Effector CD8-positive, alpha-beta T cell (primary cell): ENCODE measurements at places on chromosomes 6 and 20.
A peak's percentile ranks its signal among the peaks of the same experiment; 100 is the strongest.

GRCh38 chr6:110853754-110854477, 20.7 kb upstream of the AMD1 start:
- no peak for DNase-seq

DNA sequence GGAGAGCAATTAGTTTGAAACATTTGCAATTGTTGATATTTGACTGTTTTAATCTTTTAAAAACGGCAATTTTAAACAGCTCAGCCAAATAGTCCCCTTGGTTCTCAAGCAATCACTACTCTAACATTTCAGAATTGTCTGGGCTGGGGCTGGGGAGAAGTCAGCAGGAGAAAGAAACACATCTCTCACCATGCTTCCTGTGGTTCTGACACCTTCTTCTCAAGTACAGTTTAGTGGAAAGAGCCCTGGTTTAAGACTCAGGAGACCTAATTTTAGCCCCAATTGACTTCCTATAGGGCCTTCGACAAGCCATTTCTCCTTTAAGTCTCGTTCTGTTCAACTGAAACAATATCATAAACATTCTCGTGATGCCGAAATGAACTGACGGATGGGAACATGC, 168.4 kb upstream of the CDYL start:
- no peak for DNase-seq

- DNase-seq: no peak
Measured at GRCh38 chr6:99660206-99660605, 53.6 kb downstream of the PRDM13 start.

GRCh38 chr6:34233867-34234266, 2.8 kb upstream of the HMGA1 start:
- DNase-seq: no peak

DNA sequence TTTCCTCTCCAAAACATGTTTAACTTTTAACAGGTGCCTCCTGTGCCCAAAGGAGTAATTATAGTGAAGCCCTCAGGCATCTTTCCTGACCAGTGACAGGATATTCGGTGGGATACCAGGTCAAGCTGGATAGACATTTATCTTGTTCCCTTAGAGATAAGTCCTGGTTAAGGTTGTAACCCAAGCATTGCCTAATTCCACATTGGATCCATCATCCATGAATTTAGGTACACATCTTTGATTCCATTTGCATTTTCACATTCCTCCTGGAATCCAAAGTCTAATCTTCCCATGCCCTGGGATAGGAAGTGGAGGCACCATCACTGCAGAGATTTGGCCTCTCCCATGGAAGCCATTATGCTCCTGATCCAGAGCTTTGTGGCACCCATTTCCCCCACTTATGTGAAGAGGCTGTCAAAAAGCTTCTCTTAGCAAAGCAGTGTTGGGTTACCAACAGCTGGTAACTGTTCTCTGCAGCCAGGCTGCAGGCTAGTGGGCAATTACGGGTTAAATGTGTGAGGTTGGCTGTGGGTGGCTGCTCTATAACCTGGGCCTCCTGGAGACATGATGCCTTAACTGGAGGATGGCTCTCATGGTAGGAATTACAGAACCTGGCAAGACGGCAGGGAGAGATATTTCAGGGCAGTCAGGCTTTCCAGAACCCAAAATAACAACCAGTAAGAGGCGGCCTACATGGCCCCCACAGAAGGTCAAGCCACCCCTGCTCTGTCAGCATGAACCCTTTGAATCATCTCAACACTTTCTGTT, 96.9 kb upstream of the VGLL2 start:
- no peak for DNase-seq

GRCh38 chr20:62364911-62365736, 2.0 kb downstream of the LAMA5 start:
- no peak for DNase-seq

DNA sequence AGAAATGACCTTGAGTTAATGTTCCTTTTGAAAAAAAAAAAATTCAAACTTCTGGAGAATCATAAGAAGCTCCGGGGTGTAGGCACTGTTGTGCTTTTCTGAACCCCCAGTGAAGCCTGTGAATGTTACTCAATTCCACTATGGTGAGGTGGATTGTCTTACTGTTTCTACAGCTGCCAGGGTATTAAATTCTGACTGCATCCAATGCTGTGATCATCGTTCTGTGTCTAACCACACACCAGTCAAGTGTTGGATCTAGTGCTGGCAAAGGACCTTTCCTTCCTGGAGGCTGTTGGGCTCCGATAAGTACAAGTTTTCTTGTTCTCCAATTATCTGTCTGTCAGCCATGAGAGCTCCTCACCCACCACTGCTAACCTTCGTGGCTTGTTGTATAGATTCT, 162.0 kb upstream of the EPHA7 start:
- no peak for DNase-seq

DNA sequence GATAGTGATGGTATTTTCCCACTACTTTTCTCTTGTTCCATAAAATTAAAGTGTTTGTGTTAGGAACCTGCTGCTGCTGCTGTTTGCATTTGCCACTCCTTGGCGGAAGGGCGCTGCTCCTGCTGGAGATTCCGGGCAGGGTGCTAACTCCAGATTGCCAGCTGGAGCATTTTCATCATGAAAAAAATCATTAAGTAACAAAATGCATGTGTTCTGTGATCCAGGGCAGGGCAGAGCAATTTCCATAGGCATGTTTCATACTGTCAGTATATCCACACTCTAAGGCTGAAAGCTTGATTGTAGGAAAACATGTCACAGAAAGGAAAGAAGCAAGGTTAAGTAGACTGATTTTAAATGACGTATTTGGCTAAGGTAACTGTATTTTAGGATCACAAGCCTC, 24.0 kb downstream of the PBOV1 start:
- DNase-seq: no peak

GRCh38 chr6:135182071-135183001, 1.2 kb downstream of the MYB start:
- peak; percentile 38 for DNase-seq

- DNase-seq: no peak
Measured at GRCh38 chr6:150560004-150560883, 39.4 kb upstream of the PLEKHG1 start.

GRCh38 chr6:139832493-139833305, 458.3 kb upstream of the CITED2 start:
- DNase-seq: no peak
